Colonic mucosa (tissue), 4 donors: ENCODE measurements at places on chromosomes 4 and X. TPM values are rescaled to one million over a fixed set of nuclear protein-coding genes. Genes with fewer than 3 reads are reported as not detected.

The GSX2 gene
- not detected for total RNA-seq

The SASH3 gene
- 4.5 TPM for total RNA-seq

The FATE1 gene
- total RNA-seq = not detected

The MTM1 gene
- 36.8 TPM for total RNA-seq

The CFAP99 gene
- 0.49 TPM for total RNA-seq

The SMIM10L2A gene
- 0.27 TPM for total RNA-seq

The GAGE12G gene
- total RNA-seq = 0.99 TPM

The NUDT11 gene
- not detected for total RNA-seq

The PAGE1 gene
- not detected for total RNA-seq

The SLC10A4 gene
- 0.35 TPM for total RNA-seq

The CITED1 gene
- total RNA-seq = not detected

The GIMD1 gene
- not detected for total RNA-seq

The GABRQ gene
- total RNA-seq = not detected

The ALB gene
- total RNA-seq = 3.2 TPM

The ACSL1 gene
- 23.3 TPM for total RNA-seq

The TMEM150C gene
- total RNA-seq = 1.2 TPM

The VEGFC gene
- 3.5 TPM for total RNA-seq
